ENCODE measurements at places on chromosomes 11 and 22.

DNA sequence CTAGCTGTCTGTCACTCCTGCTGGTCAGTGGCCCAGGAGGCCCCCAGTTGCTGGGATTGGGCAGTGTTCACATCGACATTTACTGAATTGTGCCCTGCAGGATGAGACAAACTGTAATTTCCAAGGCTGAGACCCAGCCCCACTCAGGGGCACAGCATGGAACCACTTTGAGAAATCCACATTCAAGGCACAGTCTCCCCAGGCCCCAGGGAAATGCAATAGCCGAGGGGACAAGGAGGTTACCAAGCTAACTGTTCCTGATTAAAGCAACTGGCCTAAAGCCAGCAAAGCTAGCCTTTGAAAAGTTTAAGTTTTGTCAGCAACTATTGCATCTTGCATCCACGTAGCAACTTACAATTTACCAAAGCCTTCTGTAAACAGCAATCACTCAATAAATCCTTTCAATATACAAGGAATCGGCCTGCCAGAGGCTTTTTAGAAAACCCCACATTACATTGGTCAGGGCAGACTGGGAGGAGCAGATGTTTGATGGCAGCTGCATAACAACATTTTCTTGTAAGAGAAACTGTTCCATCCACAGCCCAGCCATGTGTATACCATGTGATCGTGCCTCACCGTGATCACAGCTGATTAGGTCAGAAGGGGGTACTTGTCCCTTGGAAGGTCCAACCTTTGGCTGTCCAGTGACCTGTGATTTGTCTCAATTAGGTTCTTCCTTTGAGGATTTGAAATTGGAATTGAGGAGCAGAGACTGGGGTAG is 103.9 kb downstream of the TENM4 start:
- no peak for DNase-seq

DNA sequence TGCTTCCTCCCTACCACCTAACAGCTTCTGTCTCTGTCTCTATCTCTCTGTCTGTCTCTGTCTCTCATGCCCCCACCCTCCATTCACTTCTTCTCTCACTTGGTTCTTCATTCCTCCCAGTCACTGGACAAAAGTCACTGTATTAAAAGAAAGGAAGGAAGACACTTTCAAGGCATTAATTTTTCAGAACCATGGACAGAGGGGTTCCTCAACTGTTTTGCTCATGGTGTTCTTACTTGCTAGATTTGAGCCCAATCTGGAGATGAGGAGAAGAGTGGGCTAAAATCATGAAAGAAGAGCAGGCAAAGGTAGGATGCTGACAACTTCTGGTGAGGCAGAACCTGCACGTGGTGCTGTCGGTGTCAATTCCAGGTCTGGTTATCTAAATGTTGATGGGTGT is 116.7 kb upstream of the LARGE1 start:
- DNase-seq: no peak

GRCh38 chr11:108768370-108768769 is 103.5 kb downstream of the DDX10 start:
- DNase-seq: no peak

GRCh38 chr11:12196872-12197271 is 86.5 kb downstream of the MICAL2 start:
- no peak for DNase-seq

DNA sequence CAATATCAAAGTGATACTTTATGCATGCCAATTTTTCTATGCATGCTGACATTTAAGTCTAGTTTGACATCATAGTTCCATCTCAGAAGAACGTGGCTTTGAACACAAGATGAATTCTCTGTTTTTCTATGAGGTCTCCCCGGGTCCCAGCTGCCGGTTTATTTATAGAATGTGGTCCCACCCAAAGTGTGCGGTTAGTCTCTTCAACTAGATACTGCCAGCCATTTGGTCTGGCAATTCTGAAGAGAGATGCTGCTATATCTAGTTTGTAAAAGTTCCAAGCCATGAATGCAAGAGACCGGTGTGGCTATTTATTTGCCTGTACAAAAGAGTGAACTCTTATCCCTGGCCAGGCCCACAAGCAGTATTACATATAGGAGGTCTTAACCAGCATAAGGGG is 9.2 kb downstream of the OR5A2 start:
- DNase-seq: no peak

DNA sequence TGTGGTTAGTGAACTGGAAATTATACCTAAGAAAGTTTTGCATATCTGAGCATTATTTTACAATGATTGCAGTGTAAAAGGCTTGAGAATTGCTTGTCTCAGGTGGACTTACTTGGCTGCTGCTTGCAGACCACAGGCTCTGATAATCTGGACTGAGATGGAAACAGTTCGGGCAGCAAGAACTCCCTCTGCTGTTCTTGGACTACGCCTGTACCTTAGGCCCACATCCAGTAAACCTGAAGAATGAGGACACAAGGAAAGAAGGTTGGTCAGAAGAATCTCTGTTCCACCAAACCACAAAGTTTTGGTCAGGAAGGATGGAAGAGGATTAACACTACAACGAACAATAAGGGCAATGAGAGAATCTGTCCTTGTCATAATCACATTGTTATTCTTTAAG is 80.1 kb downstream of the C2CD3 start:
- DNase-seq: no peak

All from SHP77 treated with DMSO at 0.1 percent for 48 hours (cell line).